ENCODE measurements at places on chromosomes 12 and 14.

GRCh38 chr14:96567289-96567899 lies 65.2 kb downstream of the PAPOLA start:
- peak; percentile 27 for DNase-seq

DNA sequence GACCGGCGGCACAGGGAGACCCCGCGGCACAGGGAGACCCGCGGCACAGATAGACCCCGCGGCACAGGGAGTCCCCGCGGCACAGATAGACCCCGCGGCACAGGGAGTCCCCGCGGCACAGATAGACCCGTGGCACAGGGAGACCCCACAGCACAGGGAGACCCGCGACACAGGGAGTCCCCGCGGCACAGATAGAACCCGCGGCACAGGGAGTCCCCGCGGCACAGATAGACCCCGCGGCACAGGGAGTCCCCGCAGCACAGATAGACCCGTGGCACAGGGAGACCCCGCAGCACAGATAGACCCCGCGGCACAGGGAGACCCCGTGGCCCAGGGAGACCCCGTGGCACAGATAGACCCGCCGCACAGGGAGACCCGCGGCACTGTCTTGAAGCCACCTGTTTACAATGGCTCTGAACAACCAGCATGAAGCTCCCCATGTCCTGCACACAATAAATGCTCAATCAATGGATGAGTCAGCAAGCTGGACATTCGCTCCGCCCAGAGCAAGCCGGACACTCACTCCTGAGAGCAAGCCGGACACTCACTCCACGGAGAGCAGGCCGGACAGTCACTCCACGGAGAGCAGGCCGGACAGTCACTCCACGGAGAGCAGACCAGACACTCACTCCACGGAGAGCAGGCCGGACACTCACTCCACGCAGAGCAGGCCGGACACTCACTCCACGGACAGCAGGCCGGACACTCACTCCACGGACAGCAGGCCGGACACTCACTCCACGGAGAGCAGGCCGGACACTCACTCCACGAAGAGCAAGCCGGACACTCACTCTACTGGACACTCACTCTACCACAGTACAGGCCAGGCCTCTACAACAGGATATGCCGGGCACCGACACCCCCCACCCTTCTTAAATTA lies 121.9 kb downstream of the RFLNA start:
- DNase-seq: no peak

DNA sequence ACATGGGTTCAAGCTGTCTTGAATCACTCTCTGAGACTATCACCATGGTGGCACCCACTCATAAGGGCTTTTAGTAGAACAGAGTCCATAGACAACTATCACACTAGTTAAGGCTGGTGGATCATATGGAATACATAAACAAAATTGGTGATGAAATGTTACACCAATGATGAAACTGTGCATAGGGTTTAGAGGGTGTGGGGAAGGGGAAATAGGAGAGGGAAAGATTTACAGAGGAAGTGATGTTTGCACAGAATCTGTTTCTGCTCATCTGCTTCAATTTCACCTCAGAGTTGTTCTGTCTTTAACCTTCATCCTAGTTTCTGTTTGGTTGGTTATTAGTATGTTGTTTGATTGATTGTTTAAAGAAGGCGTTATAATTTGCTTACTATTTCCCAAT lies 2.4 kb upstream of the RXYLT1 start:
- DNase-seq: no peak

- DNase-seq: no peak
These were observed 25.8 kb upstream of the MSI1 start for GRCh38 chr12:120394483-120395367.

- DNase-seq: no peak
These were observed 218 bp downstream of the LYSET start for GRCh38 chr14:93185349-93185720.

DNA sequence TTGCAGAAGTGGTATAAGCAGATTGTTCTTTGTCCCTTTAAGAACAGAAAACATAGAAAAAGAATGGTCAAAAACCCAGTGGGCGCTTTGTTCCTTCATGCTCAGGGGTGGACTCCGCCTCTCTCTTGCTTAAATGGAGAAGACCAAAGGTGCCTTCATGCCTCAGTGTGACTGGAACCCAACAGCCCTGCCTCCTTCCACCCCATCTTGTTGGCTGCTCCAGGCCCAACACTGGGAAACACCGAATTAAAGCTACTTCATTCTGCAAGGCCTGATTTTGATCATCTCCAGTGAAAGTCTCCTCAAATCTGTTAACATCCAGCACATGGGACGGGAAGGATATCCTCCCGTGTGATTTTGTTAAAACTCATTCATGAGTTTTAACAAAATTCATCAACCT lies 103.7 kb downstream of the BCL11B start:
- DNase-seq: no peak

- DNase-seq: no peak
These were observed 61.1 kb downstream of the RASSF9 start for GRCh38 chr12:85775091-85775490.

- no peak for DNase-seq
These were observed 35.8 kb downstream of the CDKL1 start for GRCh38 chr14:50360851-50361250.

DNA sequence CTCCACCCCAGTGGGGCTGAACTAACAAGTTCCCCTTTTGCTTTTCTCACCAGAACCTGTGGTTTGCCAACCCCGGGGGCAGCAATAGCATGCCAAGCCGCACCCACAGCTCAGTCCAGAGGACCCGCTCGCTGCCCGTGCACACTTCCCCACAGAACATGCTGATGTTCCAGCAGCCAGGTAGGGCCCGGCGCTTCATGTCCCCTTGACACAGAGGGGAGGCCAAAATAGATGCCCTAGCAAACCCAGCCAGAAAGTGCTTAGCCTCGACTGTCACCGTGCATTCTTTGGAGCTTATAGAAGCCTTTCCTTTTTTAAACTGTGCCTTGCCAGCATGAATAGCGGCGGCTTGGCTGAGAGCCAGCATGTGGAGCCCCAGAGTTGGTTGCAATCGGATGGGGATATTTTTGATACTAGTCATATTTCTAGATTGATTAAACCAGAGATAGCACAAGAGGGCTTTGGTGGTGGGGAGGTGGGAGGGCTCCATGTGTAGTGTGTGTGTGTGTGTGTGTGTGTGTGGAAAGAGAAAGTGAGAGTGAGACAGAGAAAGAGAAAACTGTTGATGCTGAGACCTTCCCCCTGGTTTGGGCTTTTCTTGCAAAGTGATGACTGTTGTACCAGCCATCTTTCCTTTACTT lies 126.1 kb downstream of the GCH1 start:
- peak; percentile 54 for DNase-seq

All from fibroblast of gingiva (primary cell).